CD4-positive, alpha-beta T cell (primary cell): ENCODE measurements at places on chromosomes 1 and 21.

GRCh38 chr21:27017246-27017645 lies 50.4 kb upstream of the ADAMTS5 start:
- no peak for DNase-seq

GRCh38 chr1:5198328-5198727 lies 543.9 kb downstream of the AJAP1 start:
- DNase-seq, result no peak

- no peak for DNase-seq
Observed at GRCh38 chr21:41921021-41921420, 32.8 kb downstream of the C2CD2 start.

GRCh38 chr1:43998000-43998378 lies 6.6 kb downstream of the CCDC24 start:
- DNase-seq, result no peak

- DNase-seq, result no peak
Observed at GRCh38 chr1:154290921-154291320, 18.5 kb downstream of the HAX1 start.

DNA sequence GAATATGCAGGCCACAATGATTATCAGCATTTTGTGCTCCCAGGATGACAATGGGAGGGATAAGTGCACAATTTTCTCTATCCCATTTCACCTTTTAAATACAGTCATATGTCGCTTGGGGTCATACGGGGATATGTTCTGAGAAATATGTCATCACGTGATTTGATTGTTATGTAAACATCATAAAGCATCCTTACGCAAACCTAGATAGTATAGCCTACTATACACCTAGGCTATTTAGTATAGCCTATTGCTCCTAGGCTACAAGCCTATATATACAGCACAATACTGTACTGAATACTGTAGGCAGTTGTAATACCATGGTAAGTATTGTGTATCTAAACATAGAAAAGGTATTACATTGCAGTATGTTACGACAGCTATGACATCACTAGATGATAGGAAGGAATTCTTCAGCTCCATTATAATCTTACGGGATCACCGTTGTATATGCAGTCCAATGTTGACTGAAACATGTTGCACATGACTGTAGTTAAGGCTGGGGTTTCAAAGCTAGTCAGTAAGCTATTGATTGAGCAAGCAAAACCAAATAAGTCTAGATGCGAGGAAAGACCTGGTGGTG lies 18.9 kb downstream of the RUSC1 start:
- no peak for DNase-seq

GRCh38 chr1:92956254-92957029 lies 4.8 kb downstream of the DIPK1A start:
- DNase-seq, result no peak

GRCh38 chr1:115137191-115137590 lies 47.9 kb upstream of the TSPAN2 start:
- no peak for DNase-seq

DNA sequence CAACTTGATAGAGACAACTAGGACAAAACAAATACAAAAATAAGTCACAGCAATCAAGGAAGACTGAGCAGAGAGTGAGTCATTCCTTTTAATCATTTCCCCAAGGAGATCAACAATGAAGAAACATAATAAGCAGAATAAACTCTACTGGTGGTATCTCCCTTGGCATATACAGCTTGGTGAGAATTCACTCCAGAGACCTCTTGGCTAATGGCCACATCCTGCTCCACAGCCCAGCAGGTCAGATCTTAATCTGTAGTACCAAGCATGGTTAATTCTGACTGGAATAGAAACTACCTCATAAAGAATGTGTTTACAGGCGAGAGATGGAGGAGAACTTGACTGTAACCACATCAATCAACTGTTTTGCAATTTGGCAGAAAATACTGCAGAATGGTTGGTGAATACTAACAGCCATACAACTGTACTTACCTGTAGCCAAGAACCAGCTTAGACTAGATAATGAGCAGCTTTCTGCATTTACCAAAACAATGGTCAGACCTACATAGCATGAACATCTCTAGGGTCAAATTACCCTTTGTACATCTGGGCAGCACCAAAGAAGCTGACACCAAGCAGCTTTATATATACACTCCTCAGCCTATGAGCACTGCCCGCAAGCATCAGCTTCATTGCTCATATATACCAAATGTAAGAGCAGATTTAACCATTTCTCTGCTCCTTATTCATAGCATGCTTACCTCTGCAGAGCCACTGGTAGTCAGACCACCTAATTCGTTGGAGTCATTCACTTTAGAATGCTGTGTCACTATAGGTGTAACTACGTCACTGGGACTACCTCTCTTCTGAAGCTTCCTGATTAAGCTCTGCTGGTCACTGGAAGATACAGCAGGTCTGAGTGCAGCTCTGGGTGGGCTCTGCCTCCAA lies 51.0 kb downstream of the KIAA0319L start:
- peak; percentile 33 for DNase-seq

GRCh38 chr1:15432324-15432723 lies 5.9 kb upstream of the CTRC start:
- DNase-seq, result no peak

DNA sequence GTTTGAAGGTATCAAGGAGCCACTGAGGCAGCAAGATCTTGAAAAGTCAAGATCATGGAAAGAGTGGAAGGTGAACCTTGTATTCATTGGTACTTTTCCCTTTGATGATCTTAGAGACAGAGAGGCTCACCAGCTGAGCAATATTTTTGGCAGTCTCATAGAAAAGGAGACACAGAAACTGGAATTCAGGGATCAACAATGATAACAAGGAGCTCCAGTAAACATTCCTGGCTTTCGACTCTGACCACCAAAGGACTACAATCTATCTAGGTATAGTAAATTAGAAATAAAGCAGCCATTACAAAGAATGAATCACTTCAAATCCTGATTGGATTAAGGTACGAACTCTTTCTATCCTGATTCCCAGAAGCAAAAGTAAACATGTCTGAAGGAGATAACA lies 615.4 kb downstream of the KIF26B start:
- no peak for DNase-seq
